Left ventricle myocardium superior (tissue), 1 donor: ENCODE measurements at places on chromosomes 4 and X. TPM values are rescaled to one million over a fixed set of nuclear protein-coding genes. Genes with fewer than 3 reads are reported as not detected.
A peak's percentile ranks its signal among the peaks of the same experiment; 100 is the strongest.

- DNase-seq = no peak
Measured at GRCh38 chrX:115939070-115939469, 231.5 kb upstream of the AGTR2 start.

GRCh38 chr4:152628128-152628527, 51.7 kb downstream of the TMEM154 start:
- DNase-seq = peak; percentile 52

DNA sequence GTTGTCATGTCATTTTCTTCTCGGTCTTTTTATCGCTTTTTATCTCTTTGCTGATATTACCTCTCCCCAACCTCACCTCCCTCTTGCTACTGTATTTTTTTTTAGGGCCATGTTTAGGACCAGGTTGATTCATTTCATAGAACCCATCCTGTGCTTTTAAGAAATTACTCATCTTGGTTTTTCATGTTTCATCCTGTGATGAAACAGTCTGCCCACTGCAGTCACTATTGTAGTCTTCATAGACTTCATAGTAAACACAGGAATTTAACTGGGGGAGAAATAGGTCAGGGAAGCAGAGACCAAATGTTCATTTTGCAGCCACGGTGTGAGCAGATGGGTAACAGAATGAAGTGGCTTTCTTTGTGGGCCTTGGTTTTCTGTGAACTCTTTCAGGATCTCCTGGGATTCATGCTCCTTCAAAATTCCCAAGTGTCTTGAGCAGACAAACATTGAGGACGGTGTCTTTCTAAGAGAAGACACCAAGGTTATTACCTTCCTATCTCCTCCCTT, 161.8 kb downstream of the NAA11 start:
- DNase-seq = no peak

DNA sequence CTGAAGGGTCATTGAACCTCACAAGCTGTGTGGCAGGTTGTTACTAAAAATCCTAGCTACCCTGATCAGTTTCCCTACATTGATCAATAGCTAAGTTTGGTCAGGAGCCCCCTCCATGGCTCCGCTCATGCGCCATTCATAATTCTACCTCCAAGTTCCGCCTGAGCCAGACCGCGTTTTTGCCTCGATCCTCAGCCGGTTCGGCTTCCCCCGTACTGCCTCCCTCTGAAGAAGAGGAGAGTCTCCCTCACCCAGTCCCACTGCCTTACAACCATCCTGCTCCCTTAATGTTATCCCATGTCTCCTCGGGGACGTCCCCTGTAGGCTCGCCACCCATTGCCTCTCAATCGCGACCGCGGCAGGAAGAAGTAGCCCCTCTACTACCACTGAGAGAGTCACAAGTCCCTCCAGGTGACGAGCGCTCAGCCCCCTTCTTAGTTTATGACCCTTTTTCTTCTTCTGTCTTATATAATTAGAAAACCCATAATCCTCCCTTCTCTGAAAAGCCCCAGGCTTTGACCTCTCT, 158.2 kb downstream of the DEFB131A start:
- DNase-seq = no peak

DNA sequence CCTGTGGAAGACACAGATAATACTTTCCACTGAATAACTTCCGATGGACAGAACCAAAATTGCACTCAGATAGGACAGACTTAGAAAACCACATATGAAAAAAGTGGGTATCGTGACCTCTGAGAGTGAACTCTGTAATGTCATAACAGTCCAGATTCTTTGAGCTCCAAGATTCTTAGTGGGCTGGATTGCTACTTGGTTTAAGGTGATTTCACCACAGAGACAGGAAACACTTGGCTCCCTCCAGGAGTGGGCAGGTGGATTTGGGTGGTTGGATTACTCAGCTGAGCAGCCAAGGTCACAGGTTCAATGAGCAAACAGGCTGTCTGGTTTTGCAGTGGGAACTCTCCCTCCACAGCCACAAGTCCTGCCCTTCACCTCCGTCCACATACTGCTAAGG, 126.0 kb downstream of the AFAP1 start:
- no peak for DNase-seq

- no peak for DNase-seq
Measured at GRCh38 chr4:88953400-88953799, 103.6 kb downstream of the FAM13A start.

DNA sequence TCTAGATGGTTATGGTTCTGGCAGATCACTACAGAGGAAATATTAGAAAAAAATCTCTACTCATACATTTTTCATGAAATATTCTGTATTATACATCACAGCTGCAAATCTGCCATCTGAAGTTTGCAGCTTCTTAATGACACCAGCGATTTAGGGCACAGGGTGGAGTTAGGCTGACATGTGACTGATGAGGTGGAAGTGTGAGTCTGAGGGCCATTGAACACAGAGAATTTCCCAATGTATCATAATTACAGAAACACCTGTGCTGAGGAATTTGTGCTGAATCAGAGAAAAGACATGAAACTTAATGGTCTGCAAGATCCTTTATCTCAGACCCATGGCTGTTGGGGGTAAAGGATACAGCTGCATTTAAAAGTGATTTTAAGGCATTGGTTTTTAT, 2025.6 kb upstream of the AGA start:
- DNase-seq = no peak

GRCh38 chr4:11546391-11547175, 117.9 kb upstream of the HS3ST1 start:
- DNase-seq = no peak

DNA sequence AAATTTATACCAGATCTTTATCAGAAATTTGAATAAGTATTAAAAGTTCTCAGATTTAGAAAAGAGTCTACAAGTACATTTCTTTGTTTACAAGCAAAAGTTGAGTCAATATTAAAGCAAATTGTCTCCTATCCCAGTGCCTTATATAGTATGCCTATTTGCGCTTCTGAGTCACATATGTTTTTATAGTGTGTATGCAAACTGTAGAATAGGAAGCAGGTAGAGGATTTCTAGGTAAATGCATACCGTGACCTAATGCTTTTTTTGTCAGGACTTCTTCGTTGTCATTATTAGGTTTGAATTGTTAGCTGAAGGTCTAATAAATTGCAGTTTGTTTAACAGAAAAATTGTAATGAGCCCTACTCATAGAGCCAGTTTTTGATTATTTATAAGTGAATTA, 22.2 kb downstream of the CEP44 start:
- no peak for DNase-seq

DNA sequence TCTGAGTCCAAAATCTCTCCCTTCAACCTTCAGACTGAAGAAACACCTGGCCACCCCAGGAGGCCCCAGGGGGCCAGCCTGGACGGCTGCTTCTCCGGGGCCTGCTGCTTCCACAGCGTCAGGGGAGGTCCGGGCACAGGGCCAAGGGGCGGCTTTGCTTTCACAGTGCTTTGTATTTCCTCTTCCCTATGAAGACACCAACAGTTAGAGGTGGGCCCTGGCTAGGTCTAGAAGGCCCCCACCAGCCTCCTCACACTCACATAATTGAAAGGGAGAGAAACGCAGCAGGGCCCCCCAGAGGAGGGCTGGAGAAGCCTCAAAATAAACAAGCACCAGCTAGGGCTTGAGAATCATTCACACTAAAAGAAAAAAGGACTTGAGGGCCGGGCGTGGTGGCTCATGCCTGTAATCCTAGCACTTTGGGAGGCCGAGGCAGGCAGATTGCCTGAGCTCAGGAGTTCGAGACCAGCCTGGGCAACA, 17.8 kb downstream of the SCD5 start:
- DNase-seq = peak; percentile 87

DNA sequence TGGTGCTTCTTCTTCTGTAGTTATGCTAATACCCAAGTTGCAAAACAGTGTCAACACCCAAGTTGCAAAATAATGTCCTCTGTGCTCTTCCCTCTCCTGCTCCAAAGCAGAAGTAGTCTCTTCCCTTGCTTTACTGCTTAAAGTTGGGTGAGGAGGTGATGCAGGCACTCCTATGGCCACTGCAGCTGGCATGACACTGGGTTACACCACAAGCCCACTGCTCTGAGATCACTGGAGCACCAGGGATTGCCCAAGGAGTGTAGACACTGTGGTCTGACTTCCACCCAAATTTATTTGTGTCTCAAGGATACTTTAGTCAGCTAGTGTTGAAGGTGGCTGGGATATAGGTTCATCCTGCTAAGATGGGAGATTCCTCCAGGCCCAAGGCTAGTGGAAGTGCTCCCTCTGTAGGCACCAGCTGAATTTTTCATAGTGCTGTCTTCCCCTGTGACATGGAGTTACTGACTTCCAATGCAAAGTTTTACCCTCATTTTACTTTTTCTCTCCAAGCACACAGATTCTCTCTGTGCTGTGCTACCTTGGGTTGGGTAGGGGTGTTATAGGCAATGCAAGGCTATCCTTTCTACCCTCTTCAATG, 196.2 kb upstream of the TENT5D start:
- no peak for DNase-seq

Gene ATP10D
- 7.7 TPM for total RNA-seq

Gene PAGE1
- total RNA-seq = not detected

Gene TMPRSS11A
- not detected for total RNA-seq
